ENCODE measurements at places on chromosomes 1 and 21.

DNA sequence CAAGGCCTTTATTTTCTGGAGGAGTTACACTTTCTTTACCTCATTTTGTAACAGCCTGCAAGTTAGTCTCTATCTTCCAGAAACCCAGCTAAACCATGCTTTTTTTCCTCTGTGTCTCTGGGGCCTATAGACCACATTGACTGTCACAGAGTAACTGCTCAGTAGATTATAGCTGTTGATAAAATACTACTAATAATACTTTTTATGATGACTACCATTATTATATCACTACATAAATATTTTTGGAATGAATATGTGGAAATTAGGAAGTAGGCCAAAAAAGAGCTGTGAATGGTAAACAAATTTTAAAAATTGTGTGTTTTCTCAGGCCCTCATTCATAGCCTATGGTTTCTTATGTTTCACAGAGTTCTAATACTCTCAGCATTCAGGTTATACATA is 233.1 kb upstream of the USP24 start:
- DNase-seq: no peak

GRCh38 chr1:1373815-1374588 is 1.0 kb downstream of the AURKAIP1 start:
- no peak for DNase-seq

- no peak for DNase-seq
Observed at GRCh38 chr1:42923367-42924081, 35.1 kb downstream of the SLC2A1 start.

DNA sequence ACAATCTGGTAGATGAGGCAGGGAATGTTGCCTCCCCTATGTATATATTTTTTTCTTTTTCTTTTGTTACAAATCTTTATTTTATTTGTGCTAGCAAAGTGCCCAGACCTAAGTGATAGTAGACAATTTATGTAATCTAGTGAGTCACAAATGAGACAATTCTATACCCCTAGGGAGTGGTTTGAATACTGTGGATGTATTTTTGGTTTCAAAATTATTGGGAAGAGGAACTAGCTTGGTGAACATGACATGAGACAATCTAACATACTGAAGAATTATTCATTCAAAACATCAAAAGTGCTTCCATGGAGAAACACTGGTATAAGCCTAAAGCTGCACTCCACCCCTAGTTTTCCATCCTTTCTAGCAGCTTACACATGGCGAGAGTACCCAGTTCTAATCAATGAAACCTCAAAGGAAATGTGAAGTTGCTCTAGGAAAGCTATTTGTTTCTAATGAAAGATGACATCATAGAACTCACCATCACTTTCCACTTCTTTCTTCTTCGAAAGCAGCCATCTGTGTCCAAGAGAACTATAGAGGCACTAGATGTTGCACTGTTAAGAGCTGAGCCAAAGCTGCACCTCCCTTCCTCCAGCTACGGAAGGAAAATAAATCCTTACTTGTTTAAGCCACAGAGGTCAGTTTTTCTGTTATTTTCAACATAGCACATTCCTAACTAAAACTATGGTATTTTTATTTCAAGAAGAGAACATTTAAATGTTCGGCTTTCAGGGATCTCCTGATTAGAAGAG is 764.6 kb downstream of the LTN1 start:
- peak; percentile 84 for DNase-seq

GRCh38 chr1:90621986-90622385 is 95.1 kb downstream of the BARHL2 start:
- DNase-seq: no peak

GRCh38 chr1:180889325-180889724 is 23.4 kb upstream of the KIAA1614 start:
- no peak for DNase-seq

- no peak for DNase-seq
Observed at GRCh38 chr1:96538883-96539282, 182.7 kb upstream of the PTBP2 start.

DNA sequence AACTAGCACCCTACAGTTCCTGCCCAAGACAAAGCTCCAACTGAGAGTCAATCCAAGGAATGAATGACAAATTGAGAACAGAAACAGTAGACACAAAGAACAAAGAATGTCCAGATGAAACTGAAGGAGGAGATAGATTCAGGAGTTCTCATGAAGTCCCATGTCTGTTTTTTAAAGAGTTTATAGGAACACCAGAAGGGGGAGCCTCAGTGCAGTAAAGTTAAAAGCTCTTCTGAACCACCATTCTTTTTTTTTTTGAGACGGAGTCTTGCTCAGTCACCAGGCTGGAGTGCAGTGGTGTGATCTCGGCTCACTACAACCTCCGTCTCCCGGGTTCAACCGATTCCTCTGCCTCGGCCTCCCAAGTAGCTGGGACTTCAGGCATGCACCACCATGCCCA is 323.6 kb downstream of the MRPL39 start:
- peak; percentile 11 for DNase-seq

DNA sequence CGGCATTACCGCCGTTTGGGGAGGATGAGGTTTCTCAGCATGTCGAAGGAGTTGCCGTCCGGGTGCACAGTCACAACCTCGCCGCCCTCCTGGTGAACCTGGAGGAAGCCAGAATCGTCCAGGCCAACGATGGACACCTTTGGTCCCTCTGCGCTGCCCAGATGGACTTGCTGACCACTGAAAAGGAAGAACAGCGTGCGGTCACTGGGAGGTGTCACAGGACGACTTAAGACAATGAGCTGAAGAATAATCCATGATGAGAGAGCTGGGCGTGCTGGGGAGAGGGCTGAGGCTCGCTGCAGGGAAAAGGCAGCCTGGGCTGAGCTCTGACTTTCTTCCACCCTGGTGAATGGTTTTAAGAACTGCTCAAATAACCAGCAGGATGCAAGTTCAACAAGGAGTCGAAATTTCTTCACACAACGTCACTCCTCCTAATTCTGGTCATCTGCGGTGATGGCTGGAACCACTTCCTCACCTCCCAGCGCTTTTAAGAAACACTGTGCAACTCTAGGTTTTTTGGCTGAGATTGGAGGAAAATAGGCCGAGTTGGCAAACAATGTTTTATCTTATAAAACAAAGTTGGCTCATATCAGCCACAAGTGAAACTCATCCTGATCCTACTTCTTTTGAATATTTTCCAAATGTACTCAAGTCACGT is 55.5 kb downstream of the SIM2 start:
- DNase-seq: no peak

GRCh38 chr21:45026826-45027225 is 47.6 kb upstream of the ADARB1 start:
- DNase-seq: no peak

- DNase-seq: no peak
Observed at GRCh38 chr21:38925478-38925877, 119.7 kb downstream of the ETS2 start.

DNA sequence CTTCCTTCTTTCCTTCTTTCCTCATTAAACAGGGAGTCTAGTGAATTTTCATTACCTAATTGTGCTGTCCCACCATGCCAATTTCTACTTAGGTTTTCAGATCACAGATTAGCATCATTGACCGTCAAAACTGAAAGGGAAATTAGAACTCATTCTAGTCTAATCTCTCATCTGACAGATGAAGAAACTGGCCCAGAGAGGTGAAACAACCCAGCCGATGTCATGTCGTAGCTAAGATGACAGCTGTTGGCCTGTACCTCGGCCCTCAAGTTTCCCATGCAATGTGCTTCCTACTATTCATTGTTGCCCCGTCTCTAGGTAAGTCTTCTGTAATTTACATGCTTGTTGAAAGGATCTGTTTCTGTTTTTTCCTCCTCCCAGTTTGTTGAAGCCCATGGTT is 128.2 kb upstream of the KIAA0040 start:
- DNase-seq: no peak

GRCh38 chr1:215210167-215210566 is 127.6 kb downstream of the KCNK2 start:
- no peak for DNase-seq

- no peak for DNase-seq
Observed at GRCh38 chr21:31351438-31351837, 7.4 kb upstream of the TIAM1 start.

GRCh38 chr1:181083842-181084605 is 4.5 kb upstream of the IER5 start:
- DNase-seq: peak; percentile 90

- DNase-seq: no peak
Observed at GRCh38 chr1:221822591-221822990, 80.7 kb upstream of the DUSP10 start.

GRCh38 chr21:25691976-25692375 is 42.7 kb downstream of the ATP5PF start:
- no peak for DNase-seq

GRCh38 chr1:2255420-2256369 is 27.6 kb downstream of the SKI start:
- peak; percentile 87 for DNase-seq

GRCh38 chr1:111192658-111193519 is 7.6 kb downstream of the DENND2D start:
- peak; percentile 77 for DNase-seq

DNA sequence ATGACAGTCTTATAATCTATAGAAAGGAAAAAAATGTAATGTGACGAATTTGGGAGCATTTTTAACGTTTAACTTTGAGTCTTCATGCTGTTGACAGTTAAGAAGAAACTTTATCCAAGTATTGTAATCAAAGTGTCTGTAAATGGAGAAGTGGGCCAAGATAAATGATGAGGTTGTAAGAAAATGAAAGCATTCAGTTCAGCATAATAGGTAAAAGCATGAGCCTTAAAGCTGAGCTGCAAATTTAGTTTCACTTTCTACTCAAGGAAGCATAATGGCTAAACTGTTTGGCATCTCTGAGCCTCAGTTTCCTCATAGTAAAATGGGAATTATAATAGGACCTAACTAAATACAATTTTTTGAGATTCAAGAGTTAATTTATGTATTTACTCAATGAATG is 1554.8 kb downstream of the KCNT2 start:
- no peak for DNase-seq

GRCh38 chr1:2561898-2562895 is 6.0 kb downstream of the TNFRSF14 start:
- no peak for DNase-seq

DNA sequence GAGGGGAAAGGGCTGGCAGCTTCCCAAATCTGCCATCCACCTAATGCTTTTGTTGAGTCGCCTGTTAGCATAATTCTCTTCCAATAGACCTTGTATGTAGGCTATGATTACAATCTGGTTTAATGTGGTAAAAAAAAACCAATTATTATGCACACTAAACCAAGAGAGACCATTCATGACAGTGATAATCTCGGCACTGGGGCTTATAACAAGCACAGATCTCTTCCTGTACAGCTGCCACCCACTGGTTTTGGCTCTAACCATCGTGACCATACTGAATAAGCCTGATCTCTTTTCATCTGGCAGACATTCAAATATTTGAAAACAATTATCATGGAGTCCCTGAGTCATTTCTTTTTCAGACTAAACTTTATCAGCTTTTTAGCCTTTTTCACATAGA is 12.0 kb upstream of the SYT14 start:
- DNase-seq: no peak

GRCh38 chr1:69611316-69611715 is 43.6 kb downstream of the LRRC7 start:
- no peak for DNase-seq

Data from inflammatory macrophage (primary cell).